Upper lobe of left lung (tissue), 6 donors: ENCODE measurements at places on chromosomes 1 and 21. TPM values are rescaled to one million over a fixed set of nuclear protein-coding genes. Genes with fewer than 3 reads are reported as not detected.

DNA sequence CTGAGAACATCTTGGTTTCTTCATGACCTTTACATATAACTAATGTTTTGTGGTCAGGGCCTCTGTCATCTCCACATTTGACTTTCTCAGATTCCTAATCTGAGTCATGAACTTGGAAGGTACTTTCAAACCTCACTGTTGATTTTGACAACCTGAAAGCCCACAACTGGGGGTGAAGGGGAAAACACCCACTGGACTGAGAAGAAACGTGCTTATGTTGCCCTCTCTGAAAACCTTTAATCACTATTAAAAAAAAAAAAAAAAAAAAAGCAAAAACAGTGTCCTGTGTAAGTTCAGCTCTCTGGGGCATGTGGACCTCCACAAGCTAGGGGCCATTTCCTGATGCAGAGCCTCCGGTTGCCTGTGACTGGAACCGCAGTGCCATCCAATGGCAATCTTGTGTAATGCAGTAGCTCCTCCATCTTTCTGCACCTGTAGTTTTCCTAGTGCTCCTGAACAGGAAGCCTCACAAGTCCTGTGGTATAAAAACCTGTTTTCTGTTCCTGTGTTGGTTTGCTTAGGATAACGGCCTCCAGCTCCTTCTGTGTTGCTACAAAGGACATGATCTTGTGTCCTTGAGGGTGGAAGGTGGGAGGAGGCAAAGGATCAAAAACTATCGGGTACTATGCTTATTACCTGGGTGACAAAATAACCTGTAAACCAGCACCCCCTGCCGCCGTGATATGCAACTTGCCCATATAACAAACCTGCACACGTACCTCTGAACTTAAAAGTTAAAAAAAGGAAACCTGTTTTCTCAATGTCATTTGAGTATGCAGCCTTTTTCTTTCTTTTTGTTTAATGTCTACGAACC lies 124.5 kb downstream of the ZNF648 start:
- DNase-seq: peak; percentile 43

DNA sequence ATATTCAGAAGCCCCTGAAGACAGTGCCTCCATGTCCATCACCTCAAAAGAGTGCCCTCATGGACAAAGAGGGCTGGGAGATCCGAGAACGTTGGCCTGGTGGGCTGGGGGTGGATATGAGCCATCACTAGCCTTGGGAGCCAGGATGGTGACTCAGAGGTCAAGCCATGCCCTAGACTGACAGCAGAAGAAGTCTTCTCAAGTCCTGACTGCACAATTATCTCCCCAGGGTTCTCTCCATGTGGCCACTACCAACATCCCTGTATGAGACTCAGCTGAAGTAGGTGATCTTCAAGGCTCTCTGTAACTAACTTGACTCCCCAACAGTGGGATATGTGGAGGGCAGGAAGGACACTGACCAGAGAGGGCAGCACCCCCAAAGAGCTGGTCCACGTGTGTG lies 7.1 kb upstream of the USF1 start:
- no peak for DNase-seq

Gene MYOG
- total RNA-seq: not detected

Gene RPTN
- total RNA-seq: not detected

- no peak for DNase-seq
These were observed 70.1 kb downstream of the KCNJ15 start for GRCh38 chr21:38326899-38327298.

DNA sequence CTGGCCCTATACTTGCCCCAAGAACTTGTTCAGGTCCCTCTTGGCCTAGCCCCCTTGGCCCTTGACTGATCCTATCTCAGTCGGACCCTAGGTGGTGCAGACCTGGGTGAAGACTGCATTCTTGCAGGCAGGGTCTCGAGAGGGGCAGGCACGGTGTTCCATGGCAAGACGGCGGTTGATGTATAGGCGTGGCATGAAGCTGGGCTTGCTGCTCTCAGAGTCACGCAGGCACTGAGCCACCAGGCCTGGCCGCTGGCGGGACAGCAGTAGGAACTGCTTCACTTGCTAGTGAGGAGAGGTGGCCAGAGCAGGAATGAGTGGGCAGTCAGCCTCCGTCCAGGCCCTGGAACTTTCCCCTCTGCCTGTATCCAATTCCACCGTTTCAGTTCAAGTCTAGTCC lies 3.8 kb downstream of the HECTD3 start:
- no peak for DNase-seq

Gene KRTAP19-3
- total RNA-seq: not detected

GRCh38 chr1:30786264-30786991 lies 28.9 kb upstream of the LAPTM5 start:
- no peak for DNase-seq

Gene COL11A1
- 1.0 TPM for total RNA-seq

DNA sequence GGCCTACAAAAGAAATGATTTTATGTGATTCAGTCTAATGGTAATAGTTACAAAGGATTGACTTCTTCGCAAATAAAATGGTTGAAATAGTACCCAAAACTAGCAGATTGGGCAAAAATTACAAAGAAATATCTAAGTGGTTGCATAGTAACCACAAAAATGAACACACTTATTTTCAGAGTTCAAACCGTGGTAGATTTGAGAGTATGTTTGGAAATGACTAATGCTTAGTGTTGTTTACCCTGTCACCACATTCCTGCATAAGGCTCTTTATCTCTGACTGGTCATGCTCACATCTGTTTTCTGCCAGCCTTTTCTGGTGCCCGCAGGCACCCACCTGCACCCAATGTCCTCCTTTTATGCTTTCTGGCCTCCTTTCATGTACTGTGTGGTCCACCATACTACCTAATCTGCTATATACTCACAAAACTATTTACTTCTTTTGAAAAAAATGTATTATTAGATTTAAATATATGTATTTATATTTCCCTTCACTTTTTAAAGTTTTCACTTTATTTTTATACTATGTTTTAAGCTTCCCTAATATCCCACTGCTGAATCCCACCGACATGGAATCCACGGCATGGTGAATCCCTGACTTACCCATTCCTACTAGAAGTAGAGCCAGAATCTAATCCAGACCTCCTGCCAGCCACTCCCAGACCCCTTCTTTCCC lies 30.3 kb downstream of the PTPRC start:
- no peak for DNase-seq

DNA sequence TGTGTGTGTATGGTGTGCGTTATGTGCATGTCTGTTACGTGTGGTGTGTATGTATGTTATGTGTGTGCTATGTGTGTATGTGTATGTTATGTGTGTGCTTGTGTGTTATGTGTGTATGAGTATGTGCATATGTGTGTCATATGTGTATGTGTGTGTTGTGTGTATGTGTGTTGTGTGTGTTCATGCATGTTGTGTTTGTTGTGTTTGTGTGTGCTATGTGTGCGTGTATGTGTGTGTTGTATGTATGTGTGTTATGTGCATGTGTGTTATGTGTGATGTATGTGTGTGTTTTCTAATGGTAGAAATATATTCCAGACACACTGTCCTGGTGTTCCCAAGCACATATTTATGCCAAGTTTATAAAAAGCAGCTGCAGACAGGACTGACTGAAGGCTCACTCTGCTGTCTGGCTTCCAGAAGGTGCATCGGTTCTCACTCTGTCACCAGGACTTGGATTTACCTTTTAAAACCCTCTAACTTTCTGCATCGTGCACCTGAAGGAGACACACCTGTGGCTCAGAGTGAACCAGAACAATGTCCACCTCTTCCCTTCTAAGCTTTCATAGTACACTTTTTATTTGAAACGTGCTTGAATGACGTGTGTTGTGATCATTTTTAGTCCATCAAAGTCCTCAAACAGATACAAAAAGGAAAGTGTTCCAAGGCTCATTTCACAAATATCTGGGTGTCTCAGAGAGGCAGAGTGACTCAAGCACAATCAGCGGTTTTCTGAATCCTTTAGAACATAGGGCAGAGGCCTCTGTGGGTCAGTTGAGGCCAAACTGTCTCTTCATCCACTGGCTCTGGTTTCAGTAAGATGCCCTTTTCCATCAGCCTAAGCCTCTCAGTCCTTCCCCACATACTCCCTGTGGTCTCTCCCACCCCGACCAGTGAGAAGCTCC lies 49.9 kb downstream of the TOMM20 start:
- DNase-seq: no peak

Gene IGFN1
- total RNA-seq: not detected

DNA sequence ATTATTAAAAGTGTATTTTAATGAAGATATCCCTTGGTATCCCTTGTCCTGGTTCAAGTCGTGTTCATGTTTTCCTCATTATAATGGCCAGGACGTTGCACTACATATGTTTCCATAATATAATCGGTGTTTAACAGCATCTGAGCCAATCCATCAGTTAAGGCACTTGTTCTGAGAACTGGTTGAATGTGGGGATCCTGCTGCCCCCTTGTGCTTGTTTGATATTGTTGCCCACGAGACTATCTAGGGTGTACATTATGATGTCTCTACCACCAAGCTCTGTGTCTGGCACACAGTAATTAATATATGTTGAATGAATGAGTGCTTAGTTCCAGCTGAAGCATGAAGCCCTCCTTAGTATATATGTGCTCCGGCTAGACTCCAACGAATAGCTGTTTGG lies 193.0 kb downstream of the CACNA1E start:
- DNase-seq: no peak

DNA sequence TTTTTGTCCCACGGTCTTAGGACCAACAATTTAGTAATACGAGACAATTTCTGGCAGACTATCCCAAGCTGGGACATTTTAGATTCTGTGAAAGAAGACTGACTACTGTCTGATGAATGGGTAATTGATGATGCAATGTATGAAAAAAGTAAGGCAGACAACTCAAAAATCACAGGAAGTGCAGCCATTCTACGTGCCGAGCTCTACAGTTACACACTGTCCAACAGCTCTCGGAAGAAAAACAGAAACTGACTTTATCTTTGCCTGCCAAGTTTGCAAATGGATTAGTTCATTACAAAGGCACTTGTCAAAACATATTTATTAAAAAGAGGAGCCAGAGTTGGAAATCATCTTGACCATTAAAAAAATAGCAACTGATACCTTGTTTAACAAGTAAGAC lies 31.3 kb downstream of the ZBTB8B start:
- DNase-seq: no peak

DNA sequence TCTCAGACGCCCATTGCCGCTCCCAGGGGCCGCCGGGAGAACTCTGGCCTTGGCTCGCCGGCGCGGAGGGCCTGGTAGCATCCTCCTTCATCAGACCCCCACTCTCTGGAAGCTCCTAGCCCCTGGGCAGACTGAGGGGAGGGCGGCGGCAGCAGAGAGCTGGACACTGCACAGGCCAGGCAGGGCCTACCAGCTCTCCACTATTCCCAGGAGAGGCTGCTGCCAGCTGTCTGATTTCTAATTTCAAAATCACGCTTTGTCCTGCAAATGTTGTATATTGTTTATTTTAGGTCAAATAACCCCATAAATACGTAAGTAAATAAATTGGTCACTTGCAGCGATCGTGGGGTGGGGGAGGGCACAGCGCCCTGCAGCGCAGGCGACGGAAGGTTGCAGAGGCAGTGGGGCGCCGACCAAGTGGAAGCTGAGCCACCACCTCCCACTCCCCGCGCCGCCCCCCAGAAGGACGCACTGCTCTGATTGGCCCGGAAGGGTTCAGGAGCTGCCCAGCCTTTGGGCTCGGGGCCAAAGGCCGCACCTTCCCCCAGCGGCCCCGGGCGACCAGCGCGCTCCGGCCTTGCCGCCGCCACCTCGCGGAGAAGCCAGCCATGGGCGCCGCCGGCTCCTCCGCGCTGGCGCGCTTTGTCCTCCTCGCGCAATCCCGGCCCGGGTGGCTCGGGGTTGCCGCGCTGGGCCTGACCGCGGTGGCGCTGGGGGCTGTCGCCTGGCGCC lies at the start of gene MTARC1:
MTARC1 (plus strand) TSS at position 577 of the 732 bp plus-strand sequence; CDS start at position 609, 32 bp downstream.
- DNase-seq: peak; percentile 87

Gene GNAT2
- not detected for total RNA-seq

DNA sequence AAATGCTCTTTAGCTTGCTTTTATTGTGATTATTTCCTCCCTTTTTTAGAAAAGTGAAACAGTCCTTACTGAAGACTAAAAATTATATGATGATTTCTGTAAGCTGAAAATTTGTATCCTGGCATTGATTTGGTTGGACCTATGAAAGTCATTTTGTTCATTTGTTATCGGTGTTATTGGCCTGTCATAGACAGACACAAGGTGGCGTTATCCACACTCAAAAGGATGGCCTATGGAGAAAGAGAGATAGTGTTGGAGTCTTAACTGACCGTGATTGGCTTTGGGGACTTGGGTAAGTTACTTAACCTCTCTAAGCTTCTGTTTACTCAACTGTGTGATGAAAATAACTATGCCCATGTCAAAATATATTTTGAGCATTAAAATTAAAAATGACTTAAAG lies 203.6 kb upstream of the CHODL start:
- DNase-seq: no peak

DNA sequence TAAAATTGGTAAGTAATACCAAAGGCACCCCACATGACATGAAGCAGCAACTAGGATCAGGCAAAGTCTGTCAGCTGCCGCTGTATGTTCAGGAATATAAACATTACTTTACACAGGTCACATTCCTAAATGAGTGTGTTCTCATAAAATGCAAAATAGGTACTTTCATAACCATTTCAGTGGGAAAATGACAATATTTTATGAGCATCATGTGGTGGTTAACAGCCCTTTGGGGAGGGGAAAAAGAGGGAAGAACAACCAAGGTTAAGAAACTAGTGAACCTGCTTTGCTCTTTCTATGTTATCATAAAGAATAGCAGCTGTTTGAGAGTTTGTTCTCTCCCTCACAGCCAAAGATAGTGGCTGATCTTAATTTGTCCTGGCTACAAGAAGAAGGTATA lies 105.4 kb upstream of the LBR start:
- no peak for DNase-seq

DNA sequence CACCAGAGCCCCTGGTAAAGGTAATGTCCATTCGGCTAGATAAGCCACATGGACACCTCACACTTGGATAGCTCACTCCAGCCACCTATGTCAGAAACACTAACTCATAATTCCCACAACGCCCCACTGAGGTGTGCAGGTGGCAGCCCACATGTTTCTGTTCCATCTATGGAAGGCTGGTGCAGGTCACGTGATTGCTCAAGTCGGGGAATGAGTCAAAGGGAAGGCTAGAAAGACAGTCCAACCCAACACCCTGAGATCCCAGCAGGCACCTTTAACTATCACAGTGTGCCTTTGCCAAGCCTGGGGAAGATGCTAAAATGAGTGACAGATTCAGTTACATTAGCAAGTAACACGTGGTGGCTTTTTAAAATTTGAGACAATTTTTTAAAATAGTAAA lies 45.3 kb upstream of the KCNE1 start:
- no peak for DNase-seq

GRCh38 chr1:24864370-24864777 lies 65.7 kb downstream of the RUNX3 start:
- no peak for DNase-seq
